ENCODE measurements at places on chromosomes 7 and 10.

GRCh38 chr10:86330778-86331763, 35.5 kb downstream of the GRID1 start:
- no peak for DNase-seq

DNA sequence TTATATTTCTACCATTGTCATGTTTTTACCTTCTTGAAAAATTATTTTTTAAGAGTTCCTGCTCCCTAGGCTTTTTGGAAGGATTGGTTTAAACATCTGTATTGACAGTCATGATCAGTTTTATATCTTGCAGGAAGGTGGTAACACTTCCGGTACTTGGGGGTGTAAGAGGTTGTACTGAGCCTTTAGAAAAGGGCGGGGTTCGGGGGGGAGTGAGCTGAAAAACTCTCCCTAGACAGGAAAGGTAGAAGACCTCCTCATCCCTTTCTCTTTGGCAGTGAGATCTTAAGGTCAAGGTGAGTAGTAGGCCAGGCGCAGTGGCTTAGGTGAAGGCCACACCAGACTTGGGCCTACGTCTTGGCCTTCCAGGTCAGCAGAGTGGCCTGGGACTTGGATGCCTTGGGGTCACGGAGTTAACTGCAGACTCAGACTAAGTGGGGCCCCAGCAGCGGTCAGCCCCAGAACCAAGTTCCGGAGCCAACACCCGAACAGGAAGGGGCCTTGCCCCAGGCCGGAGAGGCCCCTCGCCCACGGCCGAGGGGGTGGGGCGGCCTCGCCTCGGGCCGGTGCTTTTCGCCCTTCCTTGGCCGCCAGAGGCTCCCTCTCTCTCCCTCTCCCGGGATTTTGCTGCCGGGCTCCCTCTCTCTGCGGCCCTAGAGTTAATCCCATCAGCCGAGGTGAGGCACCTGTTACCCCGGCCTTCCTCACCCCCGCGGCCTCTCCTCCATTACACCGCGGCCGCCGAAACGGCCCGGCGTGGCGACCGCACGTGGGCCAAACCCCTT, at the start of gene PPP1R9A:
PPP1R9A (plus strand) TSS at position 569 of the 785 bp plus-strand sequence. CDS start 2,520 bp downstream, outside the sequence.
- peak; percentile 82 for DNase-seq

- no peak for DNase-seq
These were observed 106.7 kb downstream of the CACNB2 start for GRCh38 chr10:18246967-18247366.

GRCh38 chr10:48472501-48473069, 132.3 kb downstream of the ARHGAP22 start:
- no peak for DNase-seq

GRCh38 chr7:143399151-143399550, 9.5 kb downstream of the EPHA1 start:
- DNase-seq: no peak

DNA sequence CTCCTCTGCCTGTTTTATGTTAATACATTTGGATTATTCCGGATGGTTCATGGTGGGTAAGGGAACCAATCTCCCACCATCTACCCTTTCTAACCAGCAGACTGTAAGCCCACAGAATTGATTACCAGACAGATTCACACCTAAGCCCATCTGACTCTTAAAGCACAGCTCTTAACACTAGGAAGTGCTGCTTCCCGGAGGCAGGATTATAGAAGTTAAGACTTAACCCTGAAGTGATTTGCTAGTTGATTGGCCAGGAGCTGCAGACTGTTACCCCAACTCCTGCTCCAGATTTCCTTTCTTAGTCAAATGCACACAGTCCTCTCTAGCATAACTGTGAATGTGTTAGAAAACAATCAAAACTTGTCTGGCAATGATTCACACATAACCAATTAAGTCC, 221.7 kb downstream of the CDK14 start:
- no peak for DNase-seq

DNA sequence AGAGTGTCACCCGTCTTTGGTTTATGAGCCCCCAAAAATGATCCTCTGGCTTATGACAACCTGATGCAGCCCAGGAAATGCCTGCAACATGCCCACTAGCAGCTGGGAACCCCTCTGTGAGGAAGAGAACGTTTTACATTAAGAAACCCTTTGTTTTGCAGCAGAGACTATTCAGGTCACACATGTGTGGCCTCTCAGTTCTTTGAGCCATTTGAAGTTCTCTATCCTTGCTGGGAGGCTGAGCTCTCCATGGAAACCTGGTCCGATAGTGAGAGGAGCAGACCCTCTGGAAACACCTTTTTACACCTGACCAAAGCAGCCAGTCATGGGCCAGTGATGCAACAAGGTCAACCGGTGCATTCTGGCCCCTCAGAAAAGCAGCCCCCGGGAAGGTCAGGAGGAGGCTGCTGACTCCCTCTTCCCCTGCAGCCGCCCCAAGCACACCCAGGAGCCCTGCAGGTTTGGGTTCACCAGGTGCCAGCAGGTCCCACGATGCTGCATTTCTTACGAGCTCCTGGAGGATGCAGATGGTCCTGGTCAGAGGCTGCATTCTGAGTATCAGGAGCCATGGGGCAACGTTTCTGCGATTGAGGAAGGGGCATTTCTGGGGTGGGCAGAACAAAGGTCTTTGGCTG, 134.3 kb downstream of the ZMYND11 start:
- DNase-seq: no peak

- no peak for DNase-seq
These were observed 9.9 kb upstream of the SPAG6 start for GRCh38 chr10:22335173-22335933.

DNA sequence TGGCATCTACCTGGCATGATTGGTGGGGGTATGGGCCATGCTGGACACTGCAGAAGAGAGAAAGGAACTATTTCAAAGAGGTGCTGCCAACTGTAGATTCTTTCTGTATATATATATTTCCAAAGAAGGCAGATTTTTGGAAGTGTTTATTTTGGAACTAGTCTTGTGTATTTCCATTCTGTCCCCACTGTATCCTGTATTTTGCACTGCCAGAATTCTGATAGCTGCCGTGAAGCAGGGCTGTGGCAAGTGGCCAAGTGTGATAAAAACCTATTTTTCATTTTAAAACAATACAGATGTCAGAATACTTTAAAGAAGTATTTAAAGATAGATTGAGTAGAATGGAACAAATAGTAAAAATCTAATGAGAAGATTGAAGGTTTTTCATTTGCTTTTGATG, 17.1 kb downstream of the MCU start:
- DNase-seq: no peak

DNA sequence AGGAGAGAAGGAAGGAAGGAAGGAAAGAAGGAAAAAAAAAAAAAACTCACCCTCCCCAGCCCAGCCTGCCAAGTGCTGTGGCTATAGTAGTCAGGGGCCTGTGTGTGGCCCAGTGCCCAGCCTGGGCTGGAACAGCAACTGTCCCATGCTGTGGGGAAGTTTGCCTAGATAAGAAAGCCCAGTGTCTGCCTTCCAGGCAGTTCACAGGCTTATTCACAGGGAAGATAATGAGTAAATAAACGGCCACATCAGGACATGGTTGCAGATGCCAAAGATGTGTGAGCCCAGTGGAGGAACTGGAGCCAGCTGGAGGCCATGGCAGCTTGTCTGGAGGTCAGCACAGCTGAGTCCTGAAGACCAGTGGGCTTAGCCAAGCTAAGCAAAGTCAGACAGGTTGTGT, 132.4 kb upstream of the FOXK1 start:
- DNase-seq: no peak

GRCh38 chr7:1646957-1647891, 22.9 kb upstream of the ELFN1 start:
- DNase-seq: no peak

GRCh38 chr10:58239561-58240169, 28.0 kb downstream of the IPMK start:
- peak; percentile 43 for DNase-seq

GRCh38 chr10:27192284-27192683, 37.1 kb downstream of the MASTL start:
- peak; percentile 92 for DNase-seq

DNA sequence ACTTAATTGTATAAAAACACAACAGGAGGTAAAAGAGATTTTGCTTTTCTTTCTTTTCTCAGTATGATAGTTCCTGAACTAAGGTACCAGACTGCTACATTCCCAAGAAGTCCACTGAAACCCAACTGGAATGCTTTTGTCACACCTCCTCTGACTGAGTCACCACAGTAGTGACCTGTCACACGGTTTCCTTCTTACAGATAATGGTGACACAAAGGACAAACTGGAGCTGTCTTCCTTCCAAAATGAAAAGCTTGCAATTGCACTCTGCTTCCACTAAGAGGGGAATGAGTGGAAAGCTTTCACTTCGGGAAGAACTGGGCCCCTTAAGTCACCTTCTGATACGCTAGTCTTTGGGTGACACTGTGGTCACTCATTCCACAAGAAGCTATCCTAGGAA, 122.2 kb downstream of the KMT2E start:
- DNase-seq: peak; percentile 58

- DNase-seq: no peak
These were observed 271.8 kb downstream of the USP6NL start for GRCh38 chr10:11339660-11340059.

DNA sequence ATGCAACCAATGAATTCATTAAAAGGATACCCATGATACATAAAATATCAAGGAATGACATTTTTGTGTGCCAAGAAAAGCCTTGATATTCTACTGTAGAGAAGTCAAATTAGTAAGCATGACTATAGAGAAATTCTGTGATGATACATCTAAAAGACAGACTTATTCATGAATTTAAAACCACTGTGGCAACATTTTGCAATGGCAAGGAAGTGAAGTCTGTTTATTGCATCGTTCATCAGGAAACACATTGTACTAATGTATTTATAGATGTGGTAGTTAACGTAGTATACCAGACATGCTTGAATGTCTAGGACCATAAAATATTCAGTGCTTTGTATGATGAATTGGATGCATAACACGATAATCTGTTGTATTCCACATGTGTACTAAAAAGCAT, 9.3 kb upstream of the CLEC5A start:
- DNase-seq: peak; percentile 21

- no peak for DNase-seq
These were observed 316.1 kb downstream of the CCDC3 start for GRCh38 chr10:12685261-12686058.

DNA sequence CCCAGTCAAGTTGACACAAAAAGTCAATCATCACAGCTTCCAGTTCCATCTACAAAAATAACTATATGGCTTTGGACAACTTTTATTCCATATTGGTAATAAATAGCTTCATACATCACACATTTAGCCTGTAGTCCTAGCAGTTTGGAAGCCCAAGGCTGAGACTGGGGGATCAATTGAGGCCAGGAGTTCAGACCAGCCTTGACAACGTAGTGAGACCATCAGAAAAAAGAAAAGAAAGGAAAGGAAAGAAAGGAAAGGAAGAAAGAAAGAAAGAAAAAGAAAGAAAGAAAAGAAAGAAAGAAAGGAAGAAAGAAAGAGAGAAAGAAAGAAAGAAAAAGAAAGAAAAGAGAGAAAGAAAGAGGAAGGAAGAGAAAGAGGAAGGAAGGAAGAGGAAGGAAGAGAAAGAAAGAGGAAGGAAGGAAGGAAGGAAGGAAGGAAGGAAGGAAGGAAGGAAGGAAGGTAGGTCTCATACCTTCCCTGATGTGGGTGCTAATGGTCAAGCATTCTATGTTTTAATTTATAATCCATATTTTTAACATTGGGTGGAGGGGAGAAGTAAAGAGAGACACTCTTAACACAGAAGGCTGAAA, 37.8 kb downstream of the CAV1 start:
- DNase-seq: no peak

GRCh38 chr10:123748711-123749110, 82.6 kb downstream of the GPR26 start:
- DNase-seq: no peak

GRCh38 chr7:132557489-132558044, 18.7 kb downstream of the PLXNA4 start:
- peak; percentile 66 for DNase-seq

- no peak for DNase-seq
These were observed 220.8 kb upstream of the CELF2 start for GRCh38 chr10:10796774-10797415.

DNA sequence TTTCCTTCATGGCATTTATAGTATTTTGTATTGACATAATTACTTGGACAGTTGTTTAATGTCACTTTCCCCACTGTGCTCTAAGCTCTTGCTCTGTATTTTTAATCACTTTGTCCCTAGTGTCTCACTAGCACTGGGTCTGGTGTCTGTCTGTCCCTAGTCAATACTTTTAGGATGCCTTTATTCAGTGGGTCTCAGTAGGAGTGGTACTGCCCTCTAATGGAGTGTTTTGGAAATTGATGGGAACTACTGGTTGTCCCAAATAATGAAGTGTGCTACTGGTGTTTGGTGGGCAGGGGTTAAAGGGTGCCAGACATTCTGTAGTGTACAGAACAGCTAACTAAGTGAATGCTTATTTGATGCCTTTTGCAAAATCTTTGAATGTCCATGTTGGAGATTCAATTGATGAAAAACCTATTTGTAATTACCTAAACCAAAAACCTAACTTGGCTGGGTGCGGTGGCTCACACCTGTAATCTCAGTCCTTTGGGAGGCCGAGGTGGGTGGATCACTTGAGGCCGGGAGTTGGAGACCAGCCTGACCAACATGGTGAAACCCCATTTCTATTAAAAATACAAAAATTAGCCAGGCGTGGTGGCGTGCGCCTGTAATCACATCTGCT, 33.3 kb downstream of the CDK14 start:
- peak; percentile 72 for DNase-seq

GRCh38 chr10:83190614-83191013, 948.7 kb upstream of the GHITM start:
- no peak for DNase-seq

GRCh38 chr7:2913760-2914387, 69.8 kb upstream of the GNA12 start:
- no peak for DNase-seq

- DNase-seq: no peak
These were observed 177.9 kb downstream of the EBF3 start for GRCh38 chr10:129786216-129786615.
